ENCODE measurements at places on chromosomes 3 and 15. TPM values are rescaled to one million over a fixed set of nuclear protein-coding genes. Genes with fewer than 3 reads are reported as not detected.

The NEK10 gene
- total RNA-seq, result 2.1 TPM

The TTBK2 gene
- 24.9 TPM for total RNA-seq

The PLA2G4D gene
- total RNA-seq, result not detected

The FES gene
- total RNA-seq, result 62.0 TPM

- no peak for DNase-seq
Observed at GRCh38 chr3:55937301-55937700, 450.2 kb upstream of the WNT5A start.

GRCh38 chr3:110995461-110996231 lies 76.0 kb upstream of the NECTIN3 start:
- DNase-seq, result no peak

DNA sequence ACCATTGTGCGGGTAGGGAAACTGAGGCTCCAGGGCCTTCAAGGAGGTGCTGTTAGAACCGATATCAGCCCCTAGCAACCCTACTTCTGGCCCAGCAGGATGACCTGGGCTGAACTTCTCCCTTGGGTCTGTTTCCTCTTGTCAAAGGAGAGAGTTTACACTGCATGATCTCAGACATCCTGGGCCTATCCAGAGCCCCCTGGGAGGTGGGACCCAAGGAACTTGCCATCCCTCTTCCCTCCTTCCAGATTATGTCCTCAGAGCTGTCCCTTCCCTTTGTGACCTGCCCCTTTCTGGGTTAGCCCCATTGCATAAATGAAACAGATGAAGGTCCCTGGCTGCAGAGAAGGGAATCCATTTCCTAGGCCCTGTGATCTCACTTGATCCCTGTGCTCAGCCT lies 12.3 kb upstream of the DNAH1 start:
- no peak for DNase-seq

GRCh38 chr15:58957101-58957973 lies 23.9 kb upstream of the SLTM start:
- peak; percentile 78 for DNase-seq

DNA sequence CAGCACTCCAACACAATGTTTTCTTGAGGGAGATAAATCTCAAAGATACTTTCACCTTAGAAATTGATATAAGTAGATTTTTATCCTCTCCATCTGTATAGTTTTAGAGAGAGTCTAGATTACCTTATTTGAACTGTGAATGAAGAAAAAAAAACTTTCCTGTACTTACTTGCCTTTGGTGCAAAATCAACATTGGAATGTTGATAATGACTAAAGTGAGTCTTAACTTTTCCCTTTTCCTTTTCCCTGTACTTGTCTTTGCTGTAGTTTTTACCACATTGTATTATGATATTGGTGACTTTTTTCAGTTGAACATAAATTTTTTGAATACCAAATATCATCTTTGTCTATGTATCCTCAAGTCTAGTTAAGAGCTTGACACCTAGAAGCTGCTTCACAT lies 6.7 kb downstream of the ALCAM start:
- no peak for DNase-seq

DNA sequence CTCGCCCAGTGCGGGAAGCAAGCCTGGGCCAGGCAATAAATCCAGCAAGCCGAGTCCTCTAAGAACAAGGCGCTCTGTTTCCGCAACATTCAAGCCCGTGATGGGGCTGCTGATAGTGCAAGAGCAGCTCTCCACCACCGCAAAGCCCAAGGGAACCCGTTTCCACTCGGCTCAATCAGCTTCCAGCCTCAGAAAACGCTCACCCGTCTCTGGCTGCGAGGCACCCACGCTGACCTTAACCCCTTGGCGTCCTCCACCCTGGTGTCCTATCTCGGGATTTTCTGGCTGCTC lies 17.8 kb downstream of the SPATA12 start:
- DNase-seq, result peak; percentile 75

DNA sequence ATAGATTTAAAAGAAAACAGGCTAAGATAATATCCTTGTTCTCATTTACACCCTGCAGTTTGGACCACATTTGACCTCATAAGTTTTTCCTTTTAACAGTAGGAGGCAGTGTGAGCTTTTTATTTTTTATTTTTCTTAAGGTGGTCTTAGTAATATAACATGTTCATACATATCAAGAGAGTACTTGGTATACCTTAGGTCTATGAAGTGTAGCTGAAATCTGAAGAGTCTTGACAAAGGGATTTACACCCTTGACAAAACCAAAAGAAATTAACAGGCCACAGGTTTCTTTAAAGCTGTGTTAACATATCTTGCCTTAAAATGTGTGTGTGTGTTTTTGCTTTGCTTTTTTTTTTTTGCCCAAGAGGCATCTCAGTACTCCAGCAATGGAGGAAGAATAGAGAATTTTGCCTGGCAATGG lies 3.2 kb downstream of the RAP2B start:
- DNase-seq, result no peak

- no peak for DNase-seq
Observed at GRCh38 chr3:15086263-15086662, 12.7 kb downstream of the RBSN start.

DNA sequence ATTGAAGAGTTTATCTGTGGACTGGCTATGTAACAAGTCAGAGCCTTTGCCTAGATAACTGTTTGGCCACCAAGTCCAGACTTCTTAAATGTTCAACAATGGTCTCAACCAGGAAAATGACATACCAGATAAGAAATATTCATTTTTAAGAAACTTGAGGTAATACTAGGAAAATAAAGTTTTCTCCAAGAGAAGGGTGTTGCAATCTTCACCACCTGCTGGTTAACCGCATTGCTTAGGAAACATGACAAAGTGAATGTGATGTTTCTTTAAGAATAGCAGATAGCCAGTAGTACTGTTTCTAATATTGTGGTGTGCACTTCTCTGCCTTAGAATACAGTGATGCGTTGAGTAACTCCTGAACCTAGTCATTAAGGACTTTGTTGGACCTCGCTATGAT lies 321.5 kb upstream of the CADM2 start:
- no peak for DNase-seq

GRCh38 chr15:31522028-31522427 lies 195.4 kb downstream of the KLF13 start:
- DNase-seq, result no peak

- DNase-seq, result no peak
Observed at GRCh38 chr3:77709155-77709554, 669.3 kb downstream of the ROBO2 start.

DNA sequence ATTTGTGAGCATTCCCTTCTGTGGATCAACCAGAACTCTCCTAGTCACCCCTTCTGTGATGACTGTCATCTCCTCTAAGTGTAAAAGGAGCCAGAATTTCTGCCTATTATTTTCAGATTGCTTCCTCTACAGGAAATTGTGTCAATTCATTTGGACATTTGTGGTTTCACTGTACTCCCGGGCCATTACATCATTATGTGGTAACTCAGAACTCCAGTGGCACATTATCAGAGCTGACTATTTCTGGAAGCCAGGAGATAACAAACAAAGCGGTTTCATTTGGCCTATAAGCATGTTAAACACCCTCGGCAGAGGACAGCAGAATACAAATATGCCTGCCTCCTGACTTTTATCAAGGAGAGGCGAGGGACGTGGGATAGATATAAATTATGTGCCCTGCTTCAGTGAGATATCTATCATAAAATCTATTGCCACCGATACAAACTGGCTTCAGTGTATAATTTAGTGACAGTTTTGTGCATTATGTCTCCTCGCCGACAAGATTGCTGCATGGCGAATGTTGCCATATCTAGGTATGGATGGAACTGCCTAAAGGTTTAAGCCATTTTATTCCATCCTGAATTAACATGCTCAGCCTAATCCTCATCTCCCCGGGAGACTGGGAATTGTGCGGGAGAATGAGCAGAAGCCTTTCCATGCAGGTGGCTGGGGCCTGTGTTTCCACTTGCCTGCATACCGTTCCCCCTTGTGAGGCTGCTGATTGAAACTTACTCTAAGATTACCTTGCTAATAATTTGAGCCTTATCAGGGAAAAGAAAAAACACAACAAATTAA lies 193.4 kb upstream of the SEMA6D start:
- DNase-seq, result no peak

DNA sequence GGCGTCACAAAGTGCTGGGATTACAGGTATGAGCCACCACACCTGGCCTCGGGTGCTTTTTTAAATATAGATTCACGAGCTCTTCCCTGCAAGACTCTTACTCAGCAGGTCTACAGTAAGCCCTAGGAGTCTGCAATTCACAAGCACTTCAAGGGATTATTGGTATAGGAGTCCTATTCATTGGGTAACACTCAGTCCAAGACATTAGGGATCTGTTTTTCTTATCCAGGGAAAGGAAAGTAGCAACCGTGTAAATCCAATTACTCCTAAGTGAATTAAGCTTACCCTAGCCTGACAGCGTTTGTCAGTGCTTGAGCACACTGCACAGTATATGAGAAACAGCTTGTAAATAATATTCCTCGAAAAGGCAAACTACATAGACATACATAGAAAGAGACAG lies 109.9 kb downstream of the SENP2 start:
- no peak for DNase-seq

GRCh38 chr3:128354788-128355542 lies 111.7 kb downstream of the DNAJB8 start:
- no peak for DNase-seq

DNA sequence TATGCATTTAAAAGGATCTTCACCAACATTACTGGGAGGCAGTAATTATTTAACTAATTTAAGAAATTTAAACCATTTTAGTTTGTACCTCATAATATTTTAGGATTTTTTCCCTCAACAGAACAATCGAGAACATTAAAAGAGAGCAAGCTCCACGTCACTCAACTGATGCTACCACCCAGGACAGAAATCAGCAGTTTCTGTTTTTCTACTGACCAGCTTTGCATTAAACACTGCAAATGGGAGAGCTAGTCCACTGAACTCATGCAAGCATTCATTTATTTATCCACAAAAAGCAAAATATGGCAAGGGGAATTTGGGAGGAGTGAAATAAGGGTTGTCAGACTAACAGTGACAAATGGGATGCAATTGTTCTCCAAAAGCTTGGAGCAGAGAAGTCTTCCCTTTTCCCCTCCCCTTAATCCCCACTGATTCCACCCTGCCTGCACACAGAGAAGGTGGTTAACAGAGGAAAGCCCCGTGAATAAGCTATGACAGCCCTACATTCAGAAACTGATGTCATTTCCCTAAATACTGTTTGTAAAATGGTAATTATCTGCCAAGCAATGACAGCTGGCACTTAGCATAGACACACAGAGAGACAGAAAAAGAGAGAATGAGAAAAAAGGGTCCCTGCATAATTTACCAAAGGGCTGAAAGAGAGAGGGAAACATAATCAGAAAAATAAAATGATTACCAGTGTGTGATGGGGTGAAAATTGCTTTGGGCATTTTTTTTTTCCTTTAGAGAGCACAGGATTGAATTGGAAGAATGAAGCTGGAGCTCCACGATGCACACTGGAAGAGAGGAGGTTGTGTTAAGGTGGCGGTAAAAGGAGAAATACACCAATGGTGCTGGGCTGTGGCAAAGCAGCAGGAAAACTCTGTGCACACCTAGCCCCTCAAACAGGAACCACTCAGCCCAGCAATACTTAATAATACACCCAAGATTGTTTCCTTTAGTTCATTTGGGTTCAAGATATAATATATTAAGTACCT lies 777.4 kb downstream of the TUSC7 start:
- no peak for DNase-seq

DNA sequence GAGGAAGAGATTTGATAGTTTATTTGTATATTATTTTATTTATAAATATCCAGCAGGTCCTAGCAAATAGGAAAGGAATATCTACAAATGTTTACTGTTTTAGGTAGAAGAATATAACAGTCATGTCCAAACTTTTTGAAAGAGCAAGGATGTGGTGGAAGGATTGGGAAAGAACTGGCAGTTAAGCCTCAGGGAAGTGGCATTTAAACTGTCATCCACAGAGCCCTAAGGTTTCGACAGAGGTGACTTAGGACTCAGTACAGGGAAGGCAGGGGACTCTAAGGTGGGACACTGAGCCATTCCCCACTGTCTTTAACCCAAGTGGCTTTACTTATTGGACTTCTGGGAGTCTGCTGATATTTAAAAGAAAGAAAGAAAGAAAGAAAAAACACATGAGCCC lies 11.8 kb upstream of the TMEM87A start:
- no peak for DNase-seq

GRCh38 chr3:60160111-60160821 lies 1091.0 kb downstream of the FHIT start:
- DNase-seq, result no peak

DNA sequence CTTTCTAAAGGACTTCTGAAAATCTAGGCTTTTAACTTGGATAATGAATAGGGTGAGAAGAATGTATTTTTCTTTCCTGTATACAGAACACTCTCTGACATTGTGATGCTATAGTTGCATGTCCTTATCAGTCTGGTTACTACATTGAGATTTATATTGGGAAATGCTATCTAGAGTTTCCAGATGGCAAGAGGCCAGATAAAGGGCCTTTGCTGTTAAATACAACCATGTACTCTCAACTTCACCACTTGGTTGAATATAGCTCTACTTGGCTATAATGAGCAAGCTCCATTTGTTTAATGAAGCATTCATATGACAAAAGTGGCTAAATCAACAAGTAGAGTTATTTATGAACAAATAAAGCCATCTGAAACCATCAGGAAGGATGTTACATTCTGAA lies 91.0 kb downstream of the IGSF11 start:
- DNase-seq, result no peak

DNA sequence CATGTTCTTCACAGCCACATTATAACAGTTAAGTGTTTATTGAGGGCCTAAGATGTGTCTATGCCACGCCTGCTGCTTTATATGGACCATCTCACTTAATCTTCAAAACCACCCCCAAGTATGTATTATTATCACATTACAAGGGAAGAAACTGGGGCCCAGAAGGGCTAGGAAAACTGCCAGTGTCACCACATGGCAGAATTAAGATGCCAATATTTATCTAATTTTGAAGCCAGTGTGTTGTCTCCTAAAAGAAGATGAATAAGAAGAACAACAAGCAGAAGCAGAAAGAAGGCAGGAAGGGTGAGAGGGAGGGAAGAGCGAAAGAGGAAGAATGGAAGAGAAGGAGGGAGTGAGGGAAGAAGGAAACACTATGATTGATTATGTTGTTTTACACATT lies 491.3 kb upstream of the IL12A start:
- no peak for DNase-seq

DNA sequence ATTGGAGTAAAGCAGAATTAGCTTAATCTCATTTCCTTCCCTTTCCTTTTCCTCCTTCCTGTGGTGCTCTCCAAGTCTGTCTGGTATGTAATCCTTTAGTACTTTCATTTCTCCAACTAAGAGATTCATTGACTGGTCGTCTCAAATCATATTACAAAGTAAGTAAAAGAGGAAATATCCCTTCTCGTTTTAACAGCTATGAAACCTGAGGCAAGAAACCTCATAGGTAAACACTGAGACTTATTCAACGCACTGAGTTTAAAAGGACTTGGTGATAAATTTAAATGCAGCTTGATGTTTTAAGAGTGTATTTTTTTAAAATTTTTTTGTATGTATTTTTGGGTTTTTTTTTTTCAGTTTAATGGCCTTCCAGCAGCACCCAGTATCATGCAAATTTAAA lies 117.2 kb upstream of the LRRC3B start:
- no peak for DNase-seq

DNA sequence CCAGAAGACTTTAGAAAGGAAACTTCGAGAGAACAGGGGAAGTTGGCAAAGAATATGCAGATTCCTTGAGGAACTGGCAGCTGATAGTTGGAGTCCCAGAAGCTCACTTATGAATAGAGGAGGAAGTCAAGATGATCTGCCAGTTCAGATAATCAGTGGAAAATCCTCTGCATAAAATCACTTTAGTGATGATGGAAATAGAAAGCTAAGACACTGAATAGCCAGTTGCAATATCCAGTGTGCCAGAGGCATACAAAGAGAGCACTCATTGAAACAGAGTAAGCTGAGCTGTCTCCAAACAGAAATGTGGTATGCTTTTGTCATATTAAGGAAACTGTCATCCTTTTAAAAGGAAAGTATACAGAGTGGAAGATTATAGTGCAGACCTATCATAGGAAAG lies 1207.6 kb downstream of the OTOL1 start:
- no peak for DNase-seq

All from tibial nerve (tissue), 4 donors.